KBM-7 (cell line): ENCODE measurements at places on chromosomes 2 and 18.

DNA sequence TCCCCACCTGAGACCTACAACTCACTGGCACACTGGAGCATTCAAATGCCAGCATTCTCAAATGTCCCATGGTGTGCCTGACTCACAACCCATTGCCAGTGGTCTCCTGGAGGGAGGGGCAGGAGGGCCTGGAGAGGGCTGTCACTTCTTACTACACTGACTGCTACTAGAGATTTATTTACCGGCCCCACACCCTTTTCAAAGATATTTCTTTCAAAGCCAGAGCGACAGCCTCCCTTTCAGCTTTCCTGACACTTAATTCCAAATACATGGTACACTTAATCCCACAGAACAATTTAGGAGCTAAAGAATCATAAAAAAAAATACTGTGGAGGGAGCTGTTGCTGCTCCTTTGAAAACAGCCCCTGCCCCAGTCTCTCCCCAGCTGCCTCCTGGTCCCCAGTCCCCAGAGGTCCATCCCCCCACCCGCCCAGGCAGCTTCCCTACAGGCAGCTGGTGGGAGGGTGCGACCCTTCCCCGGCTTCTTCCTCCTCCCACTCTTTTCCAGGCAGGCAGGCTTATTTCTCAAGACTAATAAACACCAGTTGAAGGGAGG is 129.1 kb upstream of the SMAD2 start:
- DNase-seq, result no peak

GRCh38 chr2:181438261-181438660 is 18.9 kb upstream of the ITGA4 start:
- DNase-seq, result peak; percentile 48

DNA sequence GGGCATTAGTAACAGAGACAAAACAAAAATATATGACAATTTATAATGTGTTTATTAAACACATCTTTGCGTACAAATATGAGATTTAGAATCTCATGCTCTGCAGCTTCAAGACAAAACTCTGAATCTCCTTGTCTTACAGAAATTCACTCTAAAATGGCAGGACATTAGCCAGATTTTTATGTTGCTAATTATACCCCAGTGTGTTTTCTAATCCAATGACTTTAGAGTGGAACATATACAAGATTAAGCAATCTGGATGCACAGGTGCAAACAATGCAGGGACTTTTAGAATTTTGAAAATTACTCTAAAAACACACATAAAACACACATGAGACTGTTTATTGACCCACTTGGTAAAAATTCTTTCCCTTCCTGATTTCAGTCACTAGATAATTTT is 85.9 kb downstream of the CALCRL start:
- DNase-seq, result no peak

DNA sequence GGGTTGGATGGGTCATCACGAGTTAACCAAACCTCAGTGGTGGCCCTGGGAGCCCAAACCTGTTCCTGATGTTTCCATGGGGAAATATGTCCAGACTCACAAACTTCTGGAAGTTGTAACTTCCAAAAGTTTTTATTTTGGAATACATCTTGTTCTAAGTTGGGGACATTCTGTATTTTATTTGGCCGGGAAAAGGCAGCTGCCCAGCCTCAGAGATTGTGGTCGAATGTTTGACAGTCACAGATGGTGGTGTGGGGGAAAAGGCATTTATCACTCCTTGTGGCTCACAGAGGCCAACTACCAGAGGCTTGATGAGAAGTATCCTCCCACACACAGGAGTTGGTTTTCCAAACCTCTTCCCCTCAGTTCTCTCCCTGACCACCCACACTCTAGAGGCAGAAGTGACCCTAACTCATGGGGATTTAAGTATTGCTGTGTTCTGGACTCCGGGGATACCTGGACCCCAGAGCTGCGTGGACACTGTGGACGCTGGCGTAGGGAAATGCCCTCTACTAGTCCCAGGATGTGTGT is 124.7 kb upstream of the PPP1CB start:
- no peak for DNase-seq

- no peak for DNase-seq
Observed at GRCh38 chr2:60980071-60980815, 37.3 kb upstream of the PEX13 start.

DNA sequence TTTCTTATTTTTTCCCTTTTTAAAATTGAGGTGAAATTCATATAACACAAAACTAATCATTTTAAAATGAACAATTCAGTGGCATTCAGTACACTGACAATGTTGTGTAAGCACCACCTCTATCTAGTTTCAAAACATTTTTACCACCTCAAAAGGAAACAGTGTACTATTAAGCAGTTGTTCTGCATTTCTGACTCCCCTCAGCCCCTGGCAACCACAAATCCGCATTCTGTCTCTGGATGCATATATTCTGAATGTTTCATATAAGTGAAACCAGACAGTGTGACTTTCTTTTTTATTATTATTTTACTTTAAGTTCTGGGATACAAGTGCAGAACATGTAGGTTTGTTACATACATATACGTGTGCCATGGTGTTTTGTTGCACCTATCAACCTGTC is 19.2 kb upstream of the TANK start:
- no peak for DNase-seq

DNA sequence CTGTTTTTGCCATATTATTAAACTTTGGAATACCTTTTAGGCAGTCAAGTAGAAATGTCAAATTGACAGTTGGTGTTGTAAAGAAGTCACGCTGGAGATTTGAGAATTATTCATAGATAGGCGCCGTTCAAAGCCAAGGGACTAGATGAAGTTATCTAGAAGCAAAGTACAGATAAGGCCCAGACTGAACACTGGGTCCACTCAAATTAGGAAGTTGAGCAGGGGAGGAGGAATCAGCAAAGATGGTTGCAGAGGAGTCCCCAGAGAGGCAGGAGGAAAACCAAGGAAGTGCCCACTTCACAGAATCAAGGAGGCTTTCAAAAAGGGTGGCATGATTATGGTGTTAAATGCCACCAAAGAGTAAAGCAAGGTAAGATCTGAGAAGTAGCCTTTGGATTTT is 9.6 kb upstream of the ALS2 start:
- DNase-seq, result no peak

GRCh38 chr2:151205571-151205970 is 56.1 kb downstream of the RBM43 start:
- no peak for DNase-seq
